ENCODE measurements at places on chromosomes 2 and 18. TPM values are rescaled to one million over a fixed set of nuclear protein-coding genes. Genes with fewer than 3 reads are reported as not detected.

The TMEFF2 gene
- total RNA-seq: under 0.01 TPM

The CD8A gene
- total RNA-seq: not detected

The VWA3B gene
- total RNA-seq: not detected

The HNMT gene
- total RNA-seq: 10.4 TPM

The RGPD3 gene
- total RNA-seq: 0.32 TPM

The GMPPA gene
- 46.4 TPM for total RNA-seq

The REG1A gene
- total RNA-seq: not detected

The SIX3 gene
- not detected for total RNA-seq

The REG3G gene
- total RNA-seq: not detected

The KCNF1 gene
- total RNA-seq: not detected

The SERPINB13 gene
- total RNA-seq: not detected

The SLC5A7 gene
- not detected for total RNA-seq

The FAP gene
- 7.1 TPM for total RNA-seq

The TMEM247 gene
- total RNA-seq: not detected

All from epithelial cell of umbilical artery (primary cell).